ENCODE measurements at places on chromosomes 6 and 20.

DNA sequence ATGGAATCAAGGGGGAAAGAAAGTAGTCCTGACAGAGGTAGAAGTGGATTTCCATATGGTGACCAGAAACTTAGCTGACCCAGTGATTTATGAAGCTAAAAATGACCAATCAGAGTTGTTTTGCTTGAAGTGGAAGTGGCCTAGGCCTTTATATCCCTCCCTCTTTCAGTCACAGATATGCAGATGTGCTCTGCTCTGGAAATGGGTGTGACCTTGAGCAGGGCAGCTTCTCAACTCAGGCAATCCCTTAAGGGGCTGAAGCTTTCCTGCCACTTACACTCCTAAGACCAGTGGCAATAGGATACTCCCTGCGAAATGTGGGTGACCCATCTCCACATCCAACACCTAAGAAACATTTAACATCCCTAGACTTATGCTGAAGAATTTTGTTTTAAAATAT, 256.6 kb downstream of the EYS start:
- DNase-seq: no peak

DNA sequence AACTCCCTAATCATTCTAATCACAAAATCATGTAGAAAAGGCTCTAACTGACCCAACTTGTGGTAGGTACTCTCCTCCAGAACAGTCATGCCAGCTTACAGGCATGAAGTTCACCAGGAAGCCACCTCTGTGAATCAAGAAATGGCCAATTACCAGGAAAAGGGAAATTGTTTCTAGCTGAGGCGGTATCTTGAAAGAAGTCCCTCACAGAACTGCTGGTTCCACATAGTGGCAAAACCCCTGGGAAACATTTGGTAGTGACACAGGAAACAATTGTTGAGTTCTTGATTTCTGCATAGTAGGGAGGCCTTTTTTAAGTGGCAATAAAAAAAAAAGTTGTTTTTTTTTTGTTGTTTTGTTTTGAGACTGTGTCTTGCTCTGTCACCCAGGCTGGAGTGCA, 3.4 kb upstream of the ZHX3 start:
- no peak for DNase-seq

DNA sequence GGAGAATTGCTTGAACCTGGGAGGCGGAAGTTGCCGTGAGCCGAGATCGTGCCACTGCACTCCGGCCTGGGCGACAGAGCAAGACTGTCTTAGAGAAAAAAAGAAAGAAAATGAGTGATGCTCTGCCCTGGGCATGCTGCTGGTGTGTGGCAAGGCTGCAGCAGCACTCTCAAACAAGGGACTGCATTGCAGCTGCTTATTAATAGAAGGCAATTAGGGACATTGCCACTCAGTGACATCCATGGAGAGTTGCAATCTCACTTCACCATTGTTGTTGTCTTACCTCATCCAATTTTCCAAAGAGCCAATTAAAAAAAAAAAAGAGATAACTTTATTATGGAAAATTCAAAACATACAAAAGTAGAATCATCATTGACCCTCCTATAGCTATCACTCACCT, 131.1 kb downstream of the LRRC1 start:
- DNase-seq: no peak

- DNase-seq: no peak
Observed at GRCh38 chr6:3616565-3617176, 134.8 kb downstream of the PXDC1 start.

DNA sequence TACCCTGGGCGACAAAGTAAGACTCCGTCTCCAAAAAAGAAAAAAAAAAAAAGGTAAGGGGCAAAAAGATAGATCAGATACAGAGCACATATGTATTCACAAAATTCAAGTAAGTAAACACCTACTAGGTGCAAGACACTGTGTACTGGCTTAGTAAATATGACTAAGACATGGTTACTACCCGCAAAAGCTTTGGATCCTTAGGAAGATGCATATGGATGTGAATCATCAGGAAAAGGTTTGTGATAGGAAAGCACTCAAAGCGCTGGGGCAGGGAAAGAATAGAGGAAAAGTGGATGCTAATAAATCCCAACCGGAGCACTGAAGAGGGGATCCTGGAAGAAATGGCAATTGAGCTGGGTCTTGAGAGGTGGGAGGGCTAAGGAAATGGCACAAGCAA, 118.8 kb upstream of the FAM184A start:
- no peak for DNase-seq

GRCh38 chr6:154791556-154792317, 58.5 kb downstream of the SCAF8 start:
- DNase-seq: no peak

DNA sequence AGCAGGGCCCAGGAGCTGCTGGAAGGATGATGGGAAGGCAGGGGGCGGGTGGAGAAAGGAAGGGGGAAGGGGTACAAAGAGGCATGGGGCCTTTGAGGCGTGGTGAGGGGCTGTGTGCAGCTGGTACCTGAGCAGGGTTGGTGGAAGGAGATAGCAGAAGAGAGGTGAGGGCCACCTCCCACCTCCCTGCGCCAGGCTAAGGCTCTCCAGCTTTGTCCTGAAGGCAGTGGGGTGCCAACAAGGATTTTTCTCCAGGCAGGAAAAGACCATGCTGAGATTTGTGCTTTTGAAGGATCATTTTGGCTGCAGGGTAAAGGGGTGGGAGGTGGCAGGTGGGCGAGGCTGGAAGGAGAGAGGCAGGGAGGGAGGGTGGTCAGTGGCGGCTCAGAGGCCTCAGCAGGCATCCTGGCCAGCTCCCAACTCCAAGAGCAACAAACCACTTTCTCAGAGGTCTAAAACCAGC, 40.8 kb downstream of the NOL4L start:
- DNase-seq: no peak

DNA sequence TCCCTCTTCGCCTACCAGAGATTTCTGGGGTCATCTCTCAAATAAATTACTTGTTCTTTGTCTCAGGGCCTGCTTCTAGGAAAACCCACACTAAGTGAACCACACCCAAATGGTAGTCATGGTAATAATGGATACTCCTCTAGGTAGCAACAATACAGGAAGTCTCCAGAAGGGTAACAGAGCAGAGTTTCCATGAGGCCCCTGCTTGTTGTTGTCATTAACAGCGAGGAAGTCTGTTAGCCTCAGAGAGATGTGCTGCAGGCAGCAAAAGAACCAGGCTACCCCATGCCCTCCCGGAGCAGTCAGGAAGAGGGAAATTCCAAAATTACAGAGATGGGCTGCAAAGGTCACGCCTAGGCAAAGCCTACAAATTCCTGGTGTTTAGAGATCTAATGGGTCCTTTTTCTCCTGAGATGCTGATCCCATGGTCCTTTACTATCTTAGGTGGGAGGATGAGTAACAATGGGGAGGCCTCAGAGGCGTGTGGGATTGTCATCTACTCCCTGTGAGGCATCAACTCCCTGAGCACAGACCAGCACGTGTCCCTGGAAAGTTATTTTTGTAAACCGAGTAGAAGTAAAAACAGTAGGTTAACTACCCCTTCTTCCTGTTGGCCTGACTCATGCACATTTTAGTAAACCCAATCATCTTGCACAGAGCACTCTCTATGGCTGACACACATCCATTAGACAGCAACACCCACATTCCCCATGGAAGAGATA, 10.1 kb downstream of the ISM1 start:
- no peak for DNase-seq

GRCh38 chr20:61891476-61891875, 174.2 kb downstream of the TAF4 start:
- DNase-seq: no peak

DNA sequence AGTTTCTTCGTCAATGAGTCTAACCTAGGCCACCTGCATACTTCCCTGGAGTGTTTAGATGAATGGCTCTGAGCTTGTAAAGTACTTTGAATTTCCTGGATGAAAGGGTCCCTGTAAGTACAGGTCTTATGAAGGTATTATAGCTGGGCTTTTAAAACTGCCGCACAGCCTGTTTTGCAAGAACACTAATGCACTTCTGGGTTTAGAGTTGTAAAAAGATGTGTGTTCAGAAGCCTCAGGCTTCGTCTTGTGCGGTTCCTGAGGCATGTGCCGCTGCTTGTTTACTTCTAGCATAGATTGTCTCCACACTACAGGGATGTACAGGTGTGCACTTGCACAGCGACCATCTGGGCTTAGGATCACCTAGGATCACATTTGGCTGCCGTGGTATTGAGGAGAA, 324.5 kb downstream of the SOX4 start:
- DNase-seq: no peak

- no peak for DNase-seq
Observed at GRCh38 chr6:133816171-133816570, 72.7 kb upstream of the TCF21 start.

GRCh38 chr6:110432285-110432900, 17.0 kb upstream of the DDO start:
- no peak for DNase-seq

- no peak for DNase-seq
Observed at GRCh38 chr6:84280030-84280429, 52.6 kb upstream of the CEP162 start.

GRCh38 chr6:106670236-106670635, 40.9 kb downstream of the QRSL1 start:
- no peak for DNase-seq

Data from anterior cingulate cortex (tissue), 58 donors.